SIG-M5 (cell line): ENCODE measurements at places on chromosomes 5 and 9.

DNA sequence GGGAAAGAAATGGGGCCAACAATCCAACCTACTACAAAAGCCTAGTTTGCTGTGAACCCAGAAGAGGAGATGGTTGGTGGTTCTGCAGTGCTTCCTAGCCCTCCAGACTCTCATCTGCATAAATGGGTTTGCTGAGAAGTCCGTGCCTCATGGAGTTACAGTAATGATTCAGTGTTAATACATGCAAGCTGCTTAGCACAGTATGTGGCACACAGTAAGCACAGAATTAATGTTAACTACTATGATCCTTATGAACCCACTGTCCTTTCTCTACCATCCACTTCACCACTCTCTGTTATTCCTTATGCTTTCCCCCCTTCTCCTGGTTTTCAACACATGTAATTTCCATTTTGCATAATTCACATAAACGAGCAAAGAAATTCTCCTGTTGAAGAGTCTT is 100.0 kb downstream of the ACTBL2 start:
- DNase-seq, result no peak

DNA sequence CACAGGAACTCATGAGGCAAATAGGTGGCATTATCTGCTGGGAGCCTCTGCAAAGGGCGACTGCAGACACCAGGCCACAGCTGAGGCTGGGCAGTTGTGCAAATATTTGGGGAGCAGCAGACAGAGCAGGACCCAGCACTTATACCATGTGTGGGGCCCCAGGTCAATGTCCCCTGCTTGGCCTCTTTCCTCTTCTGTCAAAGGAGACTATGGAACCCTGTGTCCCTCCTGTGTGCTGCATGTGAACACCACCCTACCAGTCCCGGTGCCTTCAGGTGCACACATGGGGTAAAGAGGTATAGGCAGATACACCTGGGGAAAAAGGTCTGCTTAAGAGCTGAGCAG is 50.8 kb downstream of the ROR2 start:
- DNase-seq, result no peak

DNA sequence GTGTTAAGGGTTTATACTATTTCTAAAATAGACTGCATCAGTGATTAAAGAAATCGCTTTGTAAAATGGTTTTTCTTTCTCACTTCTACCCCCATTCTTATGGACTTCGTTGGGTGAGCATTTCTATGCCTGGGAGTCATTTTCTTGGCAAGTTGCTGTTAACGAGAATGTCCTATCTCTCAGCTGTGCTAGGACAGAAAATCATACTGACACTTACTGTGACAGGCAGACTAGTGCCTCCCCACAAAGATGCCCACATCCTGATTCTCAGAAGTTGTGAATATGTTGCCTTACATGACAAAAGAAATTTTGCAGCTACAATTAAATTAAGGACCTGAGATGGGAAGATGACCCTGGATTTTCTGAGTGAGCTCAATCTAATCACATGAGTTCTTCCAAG is 65.1 kb upstream of the NMUR2 start:
- no peak for DNase-seq

- no peak for DNase-seq
Measured at GRCh38 chr5:62184444-62184843, 121.6 kb upstream of the KIF2A start.
